ENCODE measurements at places on chromosomes 13 and 19.
A peak's percentile ranks its signal among the peaks of the same experiment; 100 is the strongest.

DNA sequence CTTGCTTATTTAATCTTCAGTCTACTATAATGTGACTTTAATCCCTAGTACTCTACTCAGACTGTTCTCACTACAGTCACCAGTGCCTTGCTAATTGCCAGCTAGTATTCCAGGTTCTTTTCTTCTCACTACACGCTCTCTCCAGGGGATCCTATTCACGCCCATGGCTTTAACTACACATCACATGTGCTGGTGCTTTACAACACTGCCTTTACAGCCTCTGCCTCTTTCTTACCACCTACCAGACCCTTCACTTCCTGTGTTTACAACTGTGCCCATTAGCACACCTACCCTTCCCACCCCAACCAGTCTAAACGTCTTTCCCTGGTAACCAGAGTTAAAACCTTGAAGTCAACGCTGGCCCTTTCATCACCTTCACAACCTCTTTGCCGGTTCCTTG lies 249.5 kb downstream of the DNAJC15 start:
- DNase-seq, result no peak

- no peak for DNase-seq
Observed at GRCh38 chr19:46634656-46635218, 1.3 kb downstream of the GNG8 start.

- no peak for DNase-seq
Observed at GRCh38 chr19:18896421-18896841, 473 bp upstream of the CERS1 start.

- DNase-seq, result no peak
Observed at GRCh38 chr19:40418040-40418439, 4.9 kb upstream of the PRX start.

- no peak for DNase-seq
Observed at GRCh38 chr13:76446191-76446590, 440.0 kb downstream of the KCTD12 start.

DNA sequence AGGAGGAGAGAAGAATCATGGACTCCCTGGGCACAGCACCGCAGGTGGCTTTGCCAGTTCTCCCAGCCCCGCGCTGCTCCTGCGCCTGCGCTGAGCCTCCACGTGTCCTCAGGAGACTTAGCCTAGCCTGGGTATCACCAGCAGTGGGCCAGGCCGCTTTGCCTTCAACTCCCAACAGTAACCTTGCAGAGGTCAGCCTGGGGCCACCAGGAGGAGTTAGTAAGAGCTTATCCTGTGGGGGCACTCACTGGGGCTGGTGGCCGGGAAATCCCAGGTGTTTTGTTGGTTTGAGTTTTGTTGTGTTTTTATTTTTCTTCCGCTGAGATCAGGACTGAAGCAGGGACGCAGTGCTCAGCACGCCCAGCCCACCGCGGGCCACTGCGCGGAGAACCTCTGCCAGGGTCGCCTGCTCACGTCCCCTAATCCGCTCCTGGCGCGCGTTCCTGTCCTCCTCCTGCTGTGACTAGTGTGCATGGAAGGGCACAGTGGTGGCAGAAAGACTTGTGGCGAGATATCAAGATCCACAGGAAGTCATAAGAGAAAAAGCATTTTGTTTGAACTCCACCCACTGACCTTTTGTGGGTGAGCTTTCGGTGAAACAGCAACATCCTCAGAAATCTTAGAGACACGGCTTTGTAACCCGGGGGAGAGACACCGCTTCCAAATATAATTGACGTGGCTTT lies 207.4 kb upstream of the RFC3 start:
- peak; percentile 70 for DNase-seq

DNA sequence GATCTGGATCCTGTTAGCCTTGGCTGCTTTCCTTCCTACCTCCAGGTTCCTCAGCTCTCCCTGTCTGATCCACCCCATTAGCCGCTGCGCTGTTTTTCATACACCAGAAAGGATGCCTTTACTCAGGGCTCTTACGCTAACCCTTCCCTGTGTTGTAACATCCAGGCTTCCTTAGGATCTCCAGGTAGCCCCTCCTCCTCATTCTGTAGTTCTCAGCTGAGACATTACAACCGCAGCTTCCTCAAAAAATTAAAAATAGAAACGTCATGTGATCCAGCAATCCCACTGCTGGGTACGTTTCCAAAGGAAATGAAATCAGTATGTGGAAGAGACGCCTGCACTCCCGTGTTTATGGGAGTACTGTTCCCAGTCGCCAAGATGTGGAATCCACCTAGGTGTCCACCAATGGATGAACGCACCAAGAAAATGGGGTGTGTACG lies 18.4 kb upstream of the MYADM start:
- no peak for DNase-seq

DNA sequence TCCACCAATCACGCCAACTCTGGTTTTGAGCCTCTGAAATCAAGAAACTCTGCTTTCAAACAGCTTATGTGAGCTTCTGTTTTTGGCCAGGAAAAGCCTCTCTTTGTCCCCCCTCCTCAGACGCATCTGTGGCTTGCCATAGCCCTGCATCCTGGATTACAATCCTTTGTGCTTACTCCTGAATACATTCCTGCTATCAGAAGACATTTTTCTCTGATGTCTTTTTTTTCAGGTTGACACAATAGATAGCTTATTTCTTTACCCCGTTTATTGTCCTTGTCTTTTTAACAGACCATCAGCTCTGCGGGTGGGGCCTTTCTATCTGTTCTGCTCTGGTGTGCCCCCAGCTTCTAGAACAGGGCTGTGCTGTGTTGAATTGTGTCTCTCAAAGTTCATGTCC lies 11.0 kb downstream of the PNMA8B start:
- DNase-seq, result no peak

DNA sequence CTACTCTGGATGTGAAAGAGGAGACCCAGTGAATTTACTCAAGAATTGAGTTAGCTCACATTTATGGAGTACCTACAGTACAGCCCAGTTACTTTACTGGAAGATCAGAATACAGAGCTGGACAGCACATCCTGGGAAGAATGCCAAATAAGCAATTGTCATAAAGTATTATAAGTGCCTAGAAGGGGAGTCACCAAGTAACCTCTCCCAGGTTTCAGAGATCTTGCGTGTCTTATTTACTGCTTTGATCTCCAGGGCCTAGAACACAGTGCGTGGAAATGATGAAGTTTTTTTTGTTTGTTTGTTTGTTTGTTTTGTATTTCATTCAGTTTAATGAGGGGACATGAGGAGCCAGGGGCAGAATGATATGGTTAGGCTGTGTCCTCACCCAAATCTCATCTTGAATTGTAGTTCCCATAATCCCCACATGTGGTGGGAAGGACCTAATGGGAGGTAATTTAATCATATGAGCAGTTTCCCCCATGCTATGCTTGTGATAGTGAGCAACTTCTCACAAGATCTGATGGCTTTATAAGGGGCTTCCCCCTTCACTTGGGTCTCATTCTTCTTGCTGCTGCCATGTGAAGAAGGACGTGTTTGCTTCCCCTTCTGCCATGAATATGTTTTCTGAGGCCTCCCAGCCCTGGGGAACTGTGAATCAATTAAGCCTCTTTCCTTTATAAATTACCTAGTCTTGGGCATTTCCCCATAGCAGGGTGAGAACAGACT lies 5.2 kb downstream of the GARRE1 start:
- no peak for DNase-seq

- no peak for DNase-seq
Observed at GRCh38 chr19:33207903-33208302, 13.8 kb downstream of the LRP3 start.

- no peak for DNase-seq
Observed at GRCh38 chr13:20407759-20408158, 117.9 kb downstream of the CRYL1 start.

GRCh38 chr13:114260814-114261213 lies 20.6 kb upstream of the UPF3A start:
- DNase-seq, result no peak

DNA sequence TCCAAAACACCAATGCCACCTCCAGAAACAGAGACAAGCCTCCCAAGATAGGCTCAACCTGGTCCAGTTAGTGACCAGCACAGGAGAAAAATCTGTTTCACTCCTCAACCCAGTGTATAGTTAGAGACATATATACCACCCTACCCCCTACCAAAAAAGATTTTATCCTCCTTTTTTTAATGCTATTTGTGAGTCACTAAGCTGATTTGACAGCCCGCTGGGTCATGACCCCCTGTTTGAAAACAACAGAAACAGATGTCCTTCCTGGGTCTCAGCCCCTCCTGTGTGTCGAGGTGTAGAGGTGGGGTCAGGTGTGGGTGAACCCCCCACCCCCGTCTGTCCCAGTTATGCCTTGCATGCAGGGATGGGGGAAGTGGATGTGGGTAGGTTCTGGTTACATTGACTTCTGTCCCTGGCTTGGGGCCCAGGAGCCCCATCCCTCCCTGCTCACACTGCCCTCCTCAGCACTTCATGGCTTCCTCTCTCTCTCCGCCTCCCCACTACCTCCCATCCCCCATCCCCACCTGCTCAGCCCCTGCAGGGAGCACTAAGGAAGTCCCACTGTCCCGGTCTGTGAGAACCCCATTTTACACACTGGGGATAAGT lies 14.0 kb upstream of the TOMM40 start:
- DNase-seq, result no peak

DNA sequence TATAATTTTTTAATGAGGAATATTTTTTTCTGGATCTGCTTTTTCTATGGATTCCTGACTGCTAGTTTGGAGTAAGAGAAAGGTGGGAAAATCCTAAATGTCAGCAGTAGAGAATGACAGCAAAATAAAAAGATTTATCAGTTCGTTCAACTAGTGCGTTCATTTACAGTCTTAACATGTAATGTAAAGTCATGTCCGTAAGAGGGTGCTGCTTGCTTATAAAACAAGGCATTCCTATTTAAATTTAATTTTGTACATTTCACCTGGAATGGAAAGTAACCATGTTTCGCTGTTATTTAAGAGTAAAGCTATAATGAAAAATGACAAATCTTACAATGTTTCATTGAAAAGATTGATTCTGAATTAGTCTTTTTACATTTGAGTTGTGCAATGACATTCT lies 76.6 kb downstream of the ZMYM2 start:
- no peak for DNase-seq

GRCh38 chr13:111201304-111201940 lies 86.3 kb downstream of the ARHGEF7 start:
- no peak for DNase-seq

GRCh38 chr13:85690368-85690767 lies 108.9 kb downstream of the SLITRK6 start:
- DNase-seq, result no peak

GRCh38 chr13:95457294-95457693 lies 95.2 kb upstream of the CLDN10 start:
- DNase-seq, result no peak

- no peak for DNase-seq
Observed at GRCh38 chr13:41216160-41216559, 21.8 kb upstream of the KBTBD7 start.

- DNase-seq, result no peak
Observed at GRCh38 chr19:17556995-17557394, 1.5 kb downstream of the COLGALT1 start.

- no peak for DNase-seq
Observed at GRCh38 chr19:39670998-39671397, 15.3 kb downstream of the LGALS16 start.

DNA sequence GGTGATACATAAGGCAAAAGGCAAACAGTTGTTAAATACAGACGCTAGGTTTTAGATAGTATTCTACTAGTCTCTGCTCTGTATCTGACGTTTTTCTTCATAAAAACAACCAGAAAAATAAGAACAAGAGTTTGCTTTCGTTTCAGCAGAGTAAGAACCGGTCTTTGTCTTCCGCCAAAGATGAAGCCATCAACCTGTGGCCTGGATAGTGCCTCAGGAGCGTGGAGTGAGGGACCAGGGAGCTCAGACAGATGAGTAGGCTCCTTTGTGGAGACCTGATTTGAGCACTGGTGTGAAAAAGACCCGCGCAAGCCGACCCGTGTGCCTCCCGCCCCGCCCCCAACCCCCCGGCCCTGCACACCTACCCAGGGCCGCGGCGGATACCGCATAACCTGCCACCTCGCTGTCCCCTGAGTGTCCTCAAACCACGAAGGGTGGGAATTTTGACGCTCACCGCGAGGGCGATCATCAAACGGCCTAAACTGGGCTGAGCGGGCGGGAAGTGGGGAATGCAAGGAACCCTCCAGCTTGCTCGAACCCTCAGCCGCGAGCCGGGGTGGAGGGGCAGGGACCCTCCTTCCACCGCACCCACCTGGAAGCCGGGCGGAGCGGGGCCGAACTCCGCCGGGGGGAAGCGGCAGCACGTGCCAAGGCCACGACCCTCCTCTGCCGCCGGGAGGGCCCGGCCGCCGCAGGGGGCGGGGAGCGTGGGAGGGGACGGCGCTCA lies 866 bp upstream of the LMO7 start:
- no peak for DNase-seq

DNA sequence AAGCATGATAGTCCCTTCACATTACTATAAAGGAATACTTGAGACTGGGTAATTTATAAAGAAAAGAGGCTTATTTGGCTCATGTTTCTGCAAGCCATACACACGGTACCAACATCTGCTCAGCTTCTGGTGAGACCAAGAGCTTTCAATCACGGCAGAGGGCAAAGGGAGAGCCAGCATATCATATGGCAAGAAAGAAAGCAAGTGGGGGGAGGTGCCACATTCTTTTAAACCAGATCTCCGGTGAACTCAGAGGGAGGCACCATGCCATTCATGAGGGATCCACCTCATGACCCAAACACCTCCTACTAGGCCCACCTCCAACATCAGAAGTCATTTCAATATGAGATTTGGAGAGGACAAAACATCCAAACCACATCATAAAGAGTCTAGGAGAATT lies 20.3 kb downstream of the XPO4 start:
- no peak for DNase-seq

DNA sequence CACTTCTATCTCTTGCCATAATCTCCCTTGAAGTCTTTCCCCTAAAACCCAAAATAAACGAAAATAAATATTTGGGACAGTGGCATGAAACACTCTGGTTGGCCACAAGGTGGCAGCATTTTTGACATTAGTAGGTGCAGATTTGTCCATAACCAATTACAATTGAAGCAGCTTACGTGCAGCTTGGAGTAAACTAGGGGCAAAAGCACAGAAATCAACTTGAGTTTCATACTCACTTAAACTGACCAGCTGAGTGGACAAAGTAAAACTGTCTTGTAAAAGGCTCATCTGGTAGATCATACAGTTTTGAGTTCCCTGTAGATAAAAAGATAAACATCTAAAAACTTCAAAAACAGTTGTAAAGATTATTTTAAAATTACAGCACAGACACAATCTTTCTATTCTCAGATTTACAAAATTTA lies 18.8 kb downstream of the PDCD5 start:
- DNase-seq, result peak; percentile 56

Data from hippocampal formation (tissue), 2 donors.